ENCODE measurements at places on chromosomes 12 and 14. TPM values are rescaled to one million over a fixed set of nuclear protein-coding genes. Genes with fewer than 3 reads are reported as not detected.

The IRAK3 gene
- 0.04 TPM for total RNA-seq

The PMCH gene
- not detected for total RNA-seq

The RIPK3 gene
- total RNA-seq, result 18.8 TPM

The CLEC2B gene
- 1.8 TPM for total RNA-seq

The HSPA2 gene
- total RNA-seq, result 0.36 TPM

The FOXA1 gene
- not detected for total RNA-seq

The CCDC91 gene
- 26.2 TPM for total RNA-seq

The IFI27 gene
- total RNA-seq, result 1.5 TPM

The MYF5 gene
- not detected for total RNA-seq

The CLEC6A gene
- total RNA-seq, result not detected
